Dermis lymphatic vessel endothelial cell (primary cell): ENCODE measurements at places on chromosomes 5 and 9. TPM values are rescaled to one million over a fixed set of nuclear protein-coding genes. Genes with fewer than 3 reads are reported as not detected.

EIF4E1B gene
- not detected in 2 replicates for total RNA-seq

FCN2 gene
- total RNA-seq: not detected in 2 replicates

SHISAL2B gene
- total RNA-seq: not detected in 2 replicates

PLEKHG4B gene
- total RNA-seq: under 0.01 and 0.11 TPM in 2 replicates

LOX gene
- 38.9 and 40.6 TPM in 2 replicates for total RNA-seq
